ENCODE measurements at places on chromosomes 5 and 9.

- no peak for DNase-seq
These were observed 46.1 kb downstream of the NMUR2 start for GRCh38 chr5:152358861-152359568.

DNA sequence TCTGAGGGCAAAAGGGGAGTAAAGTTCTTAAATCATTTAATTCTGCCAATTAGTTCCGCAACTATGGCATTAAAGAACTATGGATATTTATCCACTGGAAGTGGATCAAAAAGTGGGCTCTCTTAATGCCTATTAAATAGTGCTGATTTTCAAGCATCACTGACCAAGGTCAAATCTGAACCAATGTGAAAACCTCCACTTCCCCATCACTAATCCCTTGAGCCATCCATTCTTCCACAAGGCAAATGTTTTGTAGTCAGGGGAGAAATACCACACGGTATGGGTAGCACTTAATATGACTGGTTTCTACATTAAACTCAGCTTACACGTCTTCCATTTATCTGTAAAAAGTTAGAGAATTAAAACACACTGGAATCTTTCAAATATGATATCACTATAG, 57.6 kb downstream of the MLLT3 start:
- no peak for DNase-seq

DNA sequence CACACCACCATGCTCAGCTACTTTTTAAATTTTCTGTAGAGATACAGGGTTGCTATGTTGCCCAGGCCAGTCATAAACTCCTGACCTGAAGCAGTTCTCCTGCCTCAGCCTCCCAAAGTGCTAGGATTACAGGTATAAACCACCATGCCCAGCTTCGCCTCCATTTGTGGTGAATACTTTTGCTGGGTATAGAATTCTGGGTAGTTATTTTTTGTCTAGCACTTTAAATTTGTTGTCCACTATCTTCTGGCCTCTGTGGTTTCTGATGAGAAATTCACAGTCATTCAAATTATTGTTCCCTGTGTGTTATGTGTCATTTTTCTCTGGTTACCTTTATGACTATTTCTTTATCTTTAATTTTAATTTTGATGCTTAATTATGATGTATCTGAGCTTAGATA, 57.7 kb upstream of the EXOC3 start:
- no peak for DNase-seq

- peak; percentile 75 for DNase-seq
These were observed 33.9 kb downstream of the SH3PXD2B start for GRCh38 chr5:172420235-172420939.

DNA sequence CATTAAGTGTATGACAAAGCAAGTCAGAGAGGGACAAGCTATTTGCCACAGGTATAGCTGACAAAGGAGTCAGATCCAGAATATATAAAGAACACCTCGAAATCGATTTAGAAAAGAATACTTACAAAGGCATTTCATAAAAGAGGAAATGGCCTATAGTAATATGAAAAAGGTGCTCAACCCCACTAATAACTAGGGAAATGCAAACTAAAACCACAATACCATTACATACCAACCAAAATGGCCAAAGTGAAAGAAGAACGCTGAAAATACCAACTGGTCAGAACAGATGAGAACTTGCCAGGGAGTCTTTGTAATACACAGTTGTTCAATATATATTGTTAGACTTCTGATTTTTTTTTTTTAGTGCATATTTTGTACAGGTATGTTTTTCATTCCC, 152.9 kb downstream of the CDC42SE2 start:
- no peak for DNase-seq

DNA sequence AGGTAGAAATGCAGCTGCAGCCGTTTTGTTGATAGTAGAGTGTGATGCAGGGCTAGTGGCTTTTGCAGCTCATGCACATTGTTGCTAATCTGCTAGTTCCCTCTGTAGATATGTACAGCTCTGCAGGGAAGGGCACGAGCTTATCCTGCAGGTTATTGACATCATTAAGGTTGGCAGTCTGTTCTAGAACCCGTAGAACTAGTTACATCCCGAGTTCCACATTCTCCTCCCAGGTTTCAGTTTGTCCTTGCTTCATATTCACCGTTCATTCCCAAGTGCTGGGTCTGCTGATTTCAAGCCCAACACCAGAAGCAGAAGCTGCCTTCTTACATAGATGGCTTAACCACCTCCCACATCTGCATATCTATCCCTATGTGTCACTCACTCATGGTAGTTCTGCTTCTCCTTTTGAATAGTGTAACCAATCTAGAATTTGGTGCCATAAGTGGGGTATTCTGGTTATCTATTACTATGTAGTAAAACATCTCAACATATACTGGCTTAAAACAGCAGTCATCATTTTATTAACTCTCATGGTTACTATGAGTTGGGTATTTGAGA, 38.1 kb downstream of the CRHBP start:
- DNase-seq = no peak

- DNase-seq = no peak
These were observed 147.6 kb downstream of the ROR2 start for GRCh38 chr9:91802391-91802790.

DNA sequence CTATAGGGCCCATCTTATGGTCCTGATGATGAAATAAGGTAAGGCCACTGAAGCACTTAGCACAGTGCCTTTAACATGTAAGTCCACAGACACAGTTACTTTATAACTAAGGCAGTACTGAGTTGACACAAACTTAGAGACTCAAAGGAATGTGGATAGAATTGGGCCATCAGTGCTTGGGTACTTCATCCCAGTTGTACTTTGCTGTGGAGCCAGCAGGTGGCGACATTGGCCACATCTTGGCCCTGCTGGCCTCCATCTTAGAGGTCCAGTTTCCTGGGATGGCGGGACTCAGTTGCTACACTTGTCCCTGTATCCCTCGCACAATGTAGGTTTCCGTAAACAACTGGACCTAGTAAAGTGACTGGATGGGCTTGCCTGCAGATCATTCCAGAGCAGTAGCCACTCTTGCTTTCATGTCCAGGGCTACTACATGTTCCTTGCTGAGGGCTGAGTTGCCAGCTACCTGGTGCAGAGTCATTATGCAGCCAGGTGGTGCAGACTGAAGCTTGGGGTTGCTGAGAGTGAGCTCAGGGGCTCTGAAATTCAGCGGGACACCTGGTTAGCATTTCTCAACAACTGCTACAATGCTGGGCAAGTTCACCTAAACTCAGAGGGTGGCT, 10.6 kb downstream of the MTAP start:
- DNase-seq = peak; percentile 51

Measured in C1 segment of cervical spinal cord (tissue), 14 donors.